ENCODE measurements at places on chromosomes 3 and 15.

- no peak for DNase-seq
These were observed 24.7 kb upstream of the PRR23E start for GRCh38 chr3:127168271-127168670.

DNA sequence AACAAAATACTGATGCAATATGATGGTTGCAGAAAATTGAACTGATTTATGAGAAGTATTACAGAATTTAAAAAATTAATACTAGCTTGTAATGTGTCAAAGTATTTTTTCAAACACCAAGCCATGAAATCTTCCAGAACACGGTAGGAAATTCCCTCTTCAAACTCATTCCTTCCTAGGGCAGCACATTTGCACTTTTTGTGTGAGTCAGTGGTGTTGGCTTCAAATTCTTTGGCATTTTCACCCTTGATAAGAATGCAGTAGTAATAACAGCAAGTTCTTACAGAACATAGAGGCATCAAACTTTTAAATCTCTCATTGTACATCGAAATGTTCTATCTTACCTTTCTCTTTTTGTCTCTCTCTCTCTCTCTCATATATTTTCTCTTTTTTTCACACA, 191.8 kb downstream of the CGGBP1 start:
- peak; percentile 66 for DNase-seq

- no peak for DNase-seq
These were observed 160.9 kb downstream of the DCLK3 start for GRCh38 chr3:36603423-36603822.

GRCh38 chr3:134406331-134407238, 32.3 kb upstream of the AMOTL2 start:
- DNase-seq = no peak

GRCh38 chr15:72827226-72827625, 43.7 kb upstream of the ADPGK start:
- DNase-seq = no peak

DNA sequence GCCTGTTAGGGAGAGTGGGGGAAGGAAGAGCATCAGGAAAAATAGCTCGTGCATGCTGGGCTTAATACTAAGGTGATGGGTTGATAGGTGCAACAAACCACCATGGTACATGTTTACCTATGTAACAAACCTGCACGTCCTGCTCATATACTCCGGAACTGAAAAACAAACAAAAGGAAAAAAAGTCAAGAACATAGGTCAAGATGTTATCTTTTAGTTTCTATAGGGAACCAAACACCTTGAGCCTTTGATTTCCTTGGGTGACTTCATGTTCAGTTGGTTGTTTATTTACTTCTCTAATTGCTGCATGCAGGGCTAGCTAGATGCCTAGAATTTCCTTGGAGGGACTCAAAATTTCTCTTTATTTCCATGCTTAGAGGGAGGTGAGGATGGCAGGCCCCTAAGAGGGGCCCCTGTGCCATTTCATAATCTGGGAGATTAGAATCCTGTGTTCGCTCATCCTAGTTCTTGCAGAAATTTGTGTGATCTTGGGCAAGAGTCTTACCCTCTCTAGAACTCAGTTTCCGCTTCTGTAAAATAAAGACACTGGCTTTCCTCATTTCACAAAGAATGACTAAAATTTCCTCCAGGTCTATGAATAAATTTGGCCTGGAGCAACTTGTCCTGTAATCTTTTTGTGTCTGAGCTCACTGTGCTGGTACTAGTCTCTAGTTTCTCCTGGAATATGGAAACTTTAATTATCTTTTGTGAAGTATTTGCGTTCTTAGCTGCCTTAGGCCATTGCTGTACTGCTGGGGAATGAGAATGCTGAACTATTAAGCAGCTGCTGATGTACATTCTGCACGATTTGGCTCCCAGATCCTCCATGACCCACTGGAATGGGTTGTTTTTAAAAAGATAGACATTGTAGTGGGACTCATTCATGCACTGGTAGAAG, 457.5 kb downstream of the EDEM1 start:
- DNase-seq = no peak

DNA sequence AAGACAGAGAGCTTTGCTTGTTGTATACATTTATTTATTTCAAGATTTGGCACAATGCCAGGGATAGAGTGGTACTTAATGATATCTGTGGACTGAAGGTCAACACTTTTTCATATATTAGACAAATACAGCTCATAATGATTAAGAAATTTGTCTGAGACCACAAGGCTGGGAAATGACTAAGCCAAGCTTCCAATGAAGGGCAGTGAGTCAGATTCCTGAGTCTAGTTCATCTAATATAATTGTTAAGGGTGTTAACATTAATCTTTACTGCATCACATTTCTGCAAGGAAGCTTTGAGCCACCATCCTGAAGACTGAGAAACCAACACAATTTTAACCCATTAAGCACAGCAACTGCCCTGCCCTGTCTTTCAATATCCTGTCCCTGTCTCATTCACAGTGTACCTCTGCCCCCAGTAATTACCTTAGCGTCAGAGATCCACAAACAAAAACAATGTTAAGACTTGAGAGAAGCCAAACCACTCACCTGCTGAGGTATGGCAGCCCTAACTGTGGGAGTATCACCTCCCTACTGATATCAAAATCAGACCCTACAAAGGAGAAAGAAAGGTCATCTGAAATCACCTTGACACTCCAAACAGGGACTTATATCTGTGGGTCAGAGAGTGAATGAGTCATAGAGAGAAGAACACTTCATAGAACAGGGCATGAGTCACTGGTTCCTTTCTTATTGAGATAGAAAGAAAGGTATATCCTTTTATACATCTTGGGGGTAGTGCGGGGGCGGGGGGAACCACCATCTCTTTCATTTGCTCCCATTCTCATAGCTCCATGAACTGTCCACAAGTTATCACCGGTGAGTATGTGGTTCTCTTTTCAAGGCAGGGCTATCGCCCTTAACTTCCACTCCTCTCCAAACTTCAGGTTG, 74.7 kb downstream of the MAGI1 start:
- peak; percentile 90 for DNase-seq

DNA sequence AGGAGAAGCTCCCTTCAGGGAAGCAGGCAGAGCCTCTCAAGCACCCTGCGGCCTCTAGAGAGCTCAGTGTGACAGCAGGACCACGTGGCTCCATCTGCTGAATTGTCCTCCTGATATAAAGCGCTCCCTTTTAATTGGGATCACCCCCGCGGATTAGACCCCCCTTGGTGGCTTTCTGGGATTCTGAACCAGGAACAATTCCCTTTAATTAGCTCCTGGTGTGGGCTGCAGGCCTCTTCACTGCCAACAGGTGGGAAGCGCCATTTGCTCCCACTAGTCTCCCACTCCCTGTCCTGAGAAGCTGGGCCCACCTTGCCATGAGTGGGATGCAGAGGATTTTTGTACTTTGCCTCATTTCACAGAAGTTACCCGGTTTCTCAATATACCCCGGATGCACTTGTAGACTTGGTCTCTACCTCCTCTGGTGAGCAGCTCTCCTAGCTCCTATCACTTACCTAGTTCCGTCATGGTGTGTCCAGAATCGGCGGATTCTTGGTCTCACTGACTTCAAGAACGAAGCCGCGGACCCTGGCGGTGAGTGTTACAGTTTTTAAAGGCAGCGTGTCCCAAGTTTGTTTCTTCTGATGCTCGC, 592 bp downstream of the PGPEP1L start:
- DNase-seq = no peak

DNA sequence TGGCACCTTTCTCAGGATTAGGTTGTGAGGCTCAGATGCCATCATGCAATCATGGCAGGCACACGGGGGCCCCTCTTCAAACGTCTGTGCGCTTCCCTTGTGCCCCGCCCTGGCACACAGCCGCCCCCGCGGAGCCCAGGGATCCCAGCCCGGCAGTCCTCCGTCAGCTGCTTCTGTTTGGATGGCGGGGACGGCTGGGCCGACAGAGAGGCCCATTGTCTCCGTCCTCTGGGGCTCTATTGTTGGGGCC, 849 bp upstream of the HDAC11 start:
- no peak for DNase-seq

GRCh38 chr15:50277370-50277769, 11.8 kb upstream of the HDC start:
- no peak for DNase-seq
